ENCODE measurements at places on chromosomes 6 and 20.

DNA sequence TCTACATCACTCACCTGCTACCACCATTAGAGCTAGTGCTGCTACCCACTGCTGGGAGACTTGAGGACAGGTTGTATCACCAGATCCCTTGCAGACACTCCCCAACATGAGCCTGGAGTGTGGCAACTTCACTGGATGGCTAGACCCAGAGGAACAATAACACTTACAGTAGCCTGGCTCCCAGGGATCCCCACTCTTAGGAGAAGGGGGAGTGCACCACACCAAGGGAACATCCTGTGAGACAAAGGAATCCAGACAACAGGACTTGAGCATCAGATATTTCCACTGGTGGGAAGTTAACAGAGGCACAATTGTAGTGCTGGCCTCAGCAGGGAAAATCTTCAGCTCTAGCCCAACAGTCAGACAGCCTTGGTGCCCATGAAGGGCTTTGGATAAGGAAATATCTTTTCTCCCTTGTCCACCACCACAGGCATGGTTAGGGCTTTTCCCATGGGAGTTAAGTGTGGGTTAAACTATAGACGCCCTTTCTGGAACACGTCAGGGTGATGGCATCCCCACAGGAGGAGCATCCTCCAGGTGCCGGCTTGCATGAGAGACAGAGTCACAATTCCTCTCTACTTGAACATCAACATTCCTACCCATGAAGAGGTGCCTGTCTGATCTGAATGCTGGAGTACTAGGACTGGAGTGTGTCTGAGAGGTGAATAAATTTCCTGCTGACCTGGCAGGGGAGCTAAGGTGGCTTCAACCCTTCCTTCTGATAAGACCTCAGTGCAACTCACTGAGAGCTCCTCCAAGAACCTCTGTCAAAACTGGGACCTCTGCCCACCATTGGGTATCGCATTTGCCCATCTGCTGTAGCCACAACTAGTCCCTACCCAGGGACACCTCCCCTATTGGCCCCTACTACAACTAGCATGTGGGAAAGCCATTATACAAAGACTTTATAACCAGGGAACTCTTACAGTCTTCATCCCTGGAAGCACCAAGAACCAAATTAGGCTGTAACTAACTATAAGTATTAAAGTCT is 55.4 kb upstream of the SIRPG start:
- no peak for DNase-seq

GRCh38 chr6:25660512-25660911 is 8.5 kb downstream of the SCGN start:
- no peak for DNase-seq

DNA sequence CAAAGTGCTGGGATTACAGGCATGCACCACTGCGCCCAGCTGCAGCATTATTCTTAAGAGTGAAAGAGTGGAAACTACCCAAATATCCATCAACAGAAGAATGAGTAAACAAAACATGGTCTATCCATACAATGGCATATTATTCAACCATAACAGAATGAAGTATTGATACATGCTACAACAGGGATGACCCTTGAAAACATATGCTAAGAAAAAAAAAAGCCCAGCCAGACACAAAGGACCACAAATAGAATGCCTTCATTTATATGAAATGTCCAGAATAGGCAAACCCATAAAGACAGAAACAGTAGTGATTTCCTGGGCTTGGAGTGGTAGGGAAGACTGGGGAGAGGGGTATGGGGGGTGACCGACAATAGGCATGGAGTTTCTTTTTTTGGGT is 7.1 kb downstream of the TUBB2B start:
- DNase-seq, result no peak

- DNase-seq, result no peak
Measured at GRCh38 chr6:9936551-9936950, 478.3 kb downstream of the TFAP2A start.

- DNase-seq, result no peak
Measured at GRCh38 chr6:165662749-165663376, at the start of gene PDE10A. Gene PDE10A (minus strand): TSS chr6:165663241. CDS start chr6:165662811, 430 bp downstream.

DNA sequence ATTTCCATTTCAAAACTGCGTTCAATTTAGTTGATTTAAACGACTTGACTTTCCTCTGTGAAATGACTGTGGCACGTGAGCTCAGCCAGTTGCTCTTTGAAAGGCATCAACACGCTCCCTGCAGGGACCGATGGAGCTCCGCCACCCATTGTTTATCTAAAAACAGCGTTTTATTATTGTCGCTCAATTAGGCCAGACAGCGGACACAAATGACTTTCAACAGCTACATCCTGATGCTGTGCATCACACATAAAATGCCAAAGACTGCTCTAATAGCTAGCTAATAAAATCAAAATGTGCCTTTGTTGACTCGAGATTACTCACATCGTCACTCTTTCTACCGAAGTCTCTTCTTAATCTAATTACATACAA is 332.5 kb downstream of the CD83 start:
- DNase-seq, result no peak

DNA sequence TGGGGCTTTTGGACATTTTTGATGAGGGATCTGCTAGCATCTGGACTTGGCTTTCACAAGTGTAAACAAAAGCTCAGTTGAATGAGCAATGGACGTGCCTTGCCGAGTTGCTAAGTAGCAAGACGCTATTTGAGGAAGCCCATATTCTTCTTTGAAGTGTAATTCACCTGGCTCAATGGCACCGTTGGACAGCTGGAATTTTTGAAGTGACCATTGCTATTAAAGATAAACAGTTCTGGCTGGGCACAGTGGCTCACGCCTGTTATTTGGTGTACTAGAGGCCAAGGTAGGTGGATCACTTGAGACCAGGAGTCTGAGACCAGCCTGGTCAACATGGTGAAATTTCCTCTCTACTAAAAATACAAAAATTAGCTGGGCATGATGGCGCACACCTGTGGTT is 88.8 kb upstream of the SOX4 start:
- no peak for DNase-seq

DNA sequence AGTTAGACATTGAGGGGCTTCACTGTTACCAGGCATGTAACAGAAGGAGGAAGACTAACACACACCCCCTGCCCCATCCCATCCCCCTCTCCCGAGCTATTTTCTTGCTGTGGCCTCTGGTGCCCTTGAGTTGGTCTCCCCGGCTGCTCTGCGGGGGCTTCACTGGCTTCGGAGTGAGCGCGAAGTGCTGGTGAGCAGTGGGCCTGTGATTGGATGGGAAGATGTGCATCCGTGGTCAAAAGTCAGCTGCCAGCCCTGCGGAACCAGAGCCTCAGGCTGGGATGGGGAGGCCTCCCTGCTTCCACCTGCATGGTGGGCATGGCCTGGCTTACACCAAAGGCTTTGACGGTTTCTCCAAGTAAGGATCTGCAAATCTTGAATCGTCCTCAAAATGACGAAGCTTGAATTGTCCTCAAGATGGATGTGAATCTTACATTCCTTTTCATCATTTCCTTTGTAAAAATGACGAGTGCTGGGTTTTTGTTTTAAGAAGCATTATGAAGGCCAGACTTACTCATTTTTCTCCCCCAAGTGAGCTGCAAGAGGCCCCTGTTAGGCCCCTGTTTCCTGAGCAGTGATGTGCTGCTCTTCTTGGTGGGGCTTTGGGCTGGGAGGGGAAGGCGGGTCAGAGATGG is 23.7 kb downstream of the SPATA2 start:
- DNase-seq, result no peak

DNA sequence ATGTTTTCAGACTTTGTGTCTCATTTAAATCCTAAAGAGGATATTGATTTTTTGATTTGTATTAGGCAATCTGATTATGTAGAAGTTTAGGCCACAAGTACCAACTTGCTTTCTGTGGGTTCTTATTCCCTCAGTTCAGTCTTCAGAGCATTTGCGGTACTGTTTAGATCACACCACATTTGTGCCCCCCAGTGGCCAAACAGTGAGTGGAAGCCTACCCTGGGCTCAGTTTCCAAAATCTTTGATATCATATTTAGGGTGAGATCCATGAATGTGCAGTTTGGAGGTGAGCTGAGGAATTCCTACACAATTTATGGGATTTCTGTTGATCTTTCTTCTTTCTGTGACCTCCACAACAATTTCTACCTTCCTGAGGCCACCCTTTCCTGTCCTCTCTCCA is 92.3 kb upstream of the FUT9 start:
- DNase-seq, result no peak

GRCh38 chr20:56428881-56429280 is 16.8 kb downstream of the CASS4 start:
- DNase-seq, result no peak

DNA sequence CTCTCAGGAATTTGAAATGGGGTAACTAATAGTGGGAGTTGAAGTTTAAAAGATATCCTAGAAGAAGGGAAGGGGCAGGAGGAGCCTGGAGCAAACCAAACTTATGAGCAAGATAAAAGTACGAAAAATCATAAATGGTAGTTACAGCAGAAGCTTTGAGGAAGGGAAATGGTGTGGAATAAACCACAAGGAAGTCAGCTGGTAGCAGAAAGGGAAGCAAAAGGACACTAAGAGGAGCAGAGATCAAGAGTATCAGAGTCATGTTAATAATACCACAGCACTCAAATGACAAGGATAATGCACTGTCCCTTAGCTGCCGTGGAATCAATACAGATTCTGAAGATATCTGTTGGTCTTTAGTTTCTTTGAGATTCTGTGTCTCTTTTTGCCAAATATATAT is 44.9 kb upstream of the CCDC28A start:
- DNase-seq, result no peak

GRCh38 chr6:156017838-156018237 is 562.2 kb upstream of the NOX3 start:
- DNase-seq, result no peak

- DNase-seq, result no peak
Measured at GRCh38 chr6:96186516-96187195, 170.9 kb downstream of the FUT9 start.

DNA sequence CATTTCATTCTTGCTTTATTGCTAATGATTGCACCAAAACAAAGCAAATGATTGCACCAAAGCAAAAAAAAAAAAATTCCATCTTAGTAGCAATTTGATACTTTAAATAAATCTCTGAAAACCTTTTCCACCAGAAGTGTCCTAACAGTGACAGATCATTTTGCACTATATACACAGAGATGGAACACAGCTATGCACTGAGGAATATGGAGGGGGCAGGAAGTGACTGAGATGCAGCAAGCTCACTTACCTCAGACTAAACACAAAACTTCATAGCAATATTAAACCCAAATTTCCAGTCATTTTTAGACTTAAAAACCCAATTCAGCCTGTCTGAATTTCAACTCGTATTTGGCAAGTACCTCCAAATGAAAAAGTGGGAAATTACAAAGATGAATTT is 41.2 kb downstream of the HIVEP2 start:
- no peak for DNase-seq

DNA sequence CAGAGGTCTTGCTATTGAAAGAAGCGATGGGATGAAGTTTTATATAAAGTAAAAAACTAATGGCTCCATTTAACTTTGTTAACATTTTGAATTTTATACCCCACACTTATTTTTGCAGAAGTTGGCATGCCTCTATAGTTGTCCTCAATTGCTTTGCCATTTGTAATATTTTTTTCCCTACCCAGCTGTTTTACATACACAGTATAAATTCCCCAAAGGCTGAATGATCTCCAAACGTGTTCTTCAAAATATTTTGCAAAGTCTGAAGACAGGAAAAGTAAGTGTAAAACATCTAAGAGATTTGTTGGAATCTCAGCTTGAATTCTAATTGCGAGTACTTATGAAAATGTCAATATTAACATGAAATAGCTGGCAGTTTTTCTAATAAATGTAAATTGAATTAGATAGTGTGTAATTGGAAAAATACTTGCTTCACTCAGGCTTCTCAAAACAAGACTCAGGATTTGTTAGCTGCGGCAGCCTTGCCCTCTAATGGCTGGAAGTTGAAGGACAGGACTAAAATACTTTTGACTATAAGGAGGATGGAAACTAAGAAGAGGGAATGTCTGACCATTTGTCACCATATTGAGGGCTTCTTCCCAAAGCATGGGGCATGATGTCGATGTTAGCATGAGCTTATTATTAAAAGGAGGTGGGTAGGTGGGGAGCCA is 226.8 kb downstream of the UST start:
- DNase-seq, result no peak

DNA sequence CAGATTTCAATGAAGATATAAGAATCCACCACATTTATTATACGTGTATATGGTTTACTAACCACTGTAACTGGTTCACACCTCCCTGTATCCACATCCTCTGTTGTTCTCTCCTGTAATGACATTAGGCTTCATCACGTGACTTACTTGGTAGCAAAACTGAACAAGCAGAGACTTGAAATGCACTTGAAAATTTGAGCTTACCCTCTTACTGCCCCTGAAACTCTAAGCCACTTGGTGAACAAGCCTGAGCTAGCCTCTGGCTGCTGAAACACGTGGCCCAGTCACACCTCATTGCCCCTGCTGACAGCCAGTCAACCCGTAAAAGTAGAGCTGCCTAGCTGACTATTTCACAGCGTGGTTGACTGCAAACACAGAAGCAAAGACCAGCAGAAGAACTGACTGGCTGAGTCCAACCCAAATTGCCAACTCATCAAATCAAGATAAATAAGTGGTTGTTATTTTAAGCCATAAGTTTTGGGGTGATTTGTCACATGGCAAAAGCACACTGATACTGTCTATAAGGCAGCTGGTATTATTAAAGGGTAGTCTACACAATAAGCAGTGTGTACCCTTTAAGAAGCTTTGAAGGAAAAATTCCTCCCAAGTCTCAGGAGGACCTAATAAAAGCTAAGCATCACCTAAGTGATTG is 109.0 kb downstream of the RALGAPA2 start:
- DNase-seq, result no peak

- no peak for DNase-seq
Measured at GRCh38 chr20:2455771-2456497, 14.7 kb downstream of the SNRPB start.

DNA sequence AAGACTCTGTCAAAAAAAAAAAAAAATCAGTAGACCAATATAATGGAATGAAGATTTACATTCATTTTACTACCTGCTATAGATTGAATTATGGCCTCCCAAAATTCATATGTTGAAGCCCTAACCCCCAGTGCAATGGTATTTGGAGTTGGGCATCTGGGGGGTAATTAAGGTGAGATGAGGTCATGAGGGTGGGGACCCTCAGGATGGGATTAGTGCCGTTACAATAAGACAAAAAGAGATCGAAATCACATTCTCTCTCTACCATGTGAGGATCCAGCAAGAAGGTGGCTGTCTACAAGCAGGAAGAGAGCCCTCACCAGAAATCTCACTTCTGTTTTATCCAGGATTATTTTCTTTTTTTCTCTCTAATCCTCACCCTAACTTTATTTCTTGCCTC is 100.6 kb upstream of the LOC128125822 start:
- no peak for DNase-seq

GRCh38 chr6:131255911-131256310 is 120.6 kb downstream of the AKAP7 start:
- peak; percentile 16 for DNase-seq

- no peak for DNase-seq
Measured at GRCh38 chr6:167141667-167142432, 15.9 kb downstream of the GPR31 start.
